ENCODE measurements at places on chromosomes 12 and 14.

GRCh38 chr12:102326982-102327381 is 129.3 kb upstream of the PMCH start:
- DNase-seq = peak; percentile 3

- no peak for DNase-seq
Measured at GRCh38 chr12:132374612-132375445, 45.4 kb upstream of the GALNT9 start.

GRCh38 chr14:77186911-77187648 is 5.5 kb downstream of the TMEM63C start:
- peak; percentile 6 for DNase-seq

GRCh38 chr12:91677556-91677955 is 468.1 kb downstream of the BTG1 start:
- no peak for DNase-seq

DNA sequence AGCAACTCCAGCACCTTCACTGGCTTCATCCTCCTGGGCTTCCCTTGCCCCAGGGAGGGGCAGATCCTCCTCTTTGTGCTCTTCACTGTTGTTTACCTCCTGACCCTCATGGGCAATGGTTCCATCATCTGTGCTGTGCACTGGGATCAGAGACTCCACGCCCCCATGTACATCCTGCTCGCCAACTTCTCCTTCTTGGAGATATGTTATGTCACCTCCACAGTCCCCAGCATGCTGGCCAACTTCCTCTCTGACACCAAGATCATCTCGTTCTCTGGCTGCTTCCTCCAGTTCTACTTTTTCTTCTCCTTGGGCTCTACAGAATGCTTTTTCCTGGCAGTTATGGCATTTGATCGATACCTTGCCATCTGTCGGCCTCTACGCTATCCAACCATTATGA is 6.8 kb downstream of the OR11G2 start:
- DNase-seq = no peak

- peak; percentile 27 for DNase-seq
Measured at GRCh38 chr12:180445-180844, 33.5 kb downstream of the SLC6A12 start.

GRCh38 chr12:117377758-117378157 is 16.3 kb upstream of the NOS1 start:
- no peak for DNase-seq

DNA sequence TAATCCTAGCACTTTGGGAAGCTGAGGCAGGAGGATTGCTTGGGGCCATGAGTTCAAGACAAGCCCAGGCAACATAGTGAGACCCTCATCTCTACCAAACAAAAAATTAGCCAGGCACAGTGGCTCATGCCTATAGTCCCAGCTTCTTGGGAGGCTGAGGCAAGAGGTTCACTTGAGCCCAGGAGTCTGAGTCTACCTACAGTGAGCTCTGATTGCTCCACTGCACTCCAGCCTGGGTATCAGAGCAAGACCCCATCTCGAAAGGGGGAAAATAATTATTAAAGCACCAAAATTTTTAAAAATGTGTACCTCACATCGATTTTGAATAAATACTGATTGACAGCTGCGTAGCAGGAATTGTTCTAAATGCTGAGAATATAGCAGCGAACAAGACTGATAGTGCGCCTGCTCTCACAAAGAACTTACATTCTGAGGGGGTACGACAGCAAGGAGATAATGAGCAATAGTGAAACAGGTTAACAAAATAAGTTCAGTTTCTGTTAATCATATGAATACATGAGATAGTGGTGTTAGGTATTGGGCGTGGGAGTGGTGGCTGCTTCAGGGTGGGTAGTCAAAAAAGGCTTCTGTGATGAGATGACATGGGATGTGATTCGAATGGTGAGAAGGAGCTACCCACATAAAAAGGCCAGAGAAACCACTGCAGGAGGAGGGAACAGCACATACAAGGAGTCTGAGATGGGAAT is 19.6 kb downstream of the HCFC2 start:
- DNase-seq = no peak

- DNase-seq = peak; percentile 76
Measured at GRCh38 chr12:124625867-124626675, 58.7 kb upstream of the NCOR2 start.

GRCh38 chr12:31246470-31246850 is 79.5 kb downstream of the SINHCAF start:
- peak; percentile 20 for DNase-seq

- DNase-seq = no peak
Measured at GRCh38 chr12:116929885-116930284, 19.1 kb downstream of the FBXW8 start.

DNA sequence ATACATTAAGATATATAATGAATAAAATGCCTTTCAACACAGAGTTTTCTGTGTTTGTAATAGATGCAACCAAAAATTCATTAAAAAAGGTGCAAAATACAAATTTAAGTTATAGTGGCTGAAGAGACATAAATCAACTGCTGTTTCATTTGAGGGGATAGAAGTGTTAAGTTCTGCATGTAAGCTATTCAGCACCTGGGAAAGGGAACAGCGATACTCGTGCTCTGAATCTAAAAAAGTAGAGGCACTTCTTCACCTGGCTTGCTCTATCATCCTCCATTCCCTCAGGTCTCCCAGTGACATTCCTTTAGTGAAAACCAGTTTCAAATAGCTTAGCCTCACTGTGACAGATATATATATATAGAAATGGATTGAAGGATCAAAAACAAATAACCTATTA is 222.6 kb downstream of the ACSS3 start:
- DNase-seq = no peak

- no peak for DNase-seq
Measured at GRCh38 chr14:87705439-87705896, 287.5 kb downstream of the GALC start.

DNA sequence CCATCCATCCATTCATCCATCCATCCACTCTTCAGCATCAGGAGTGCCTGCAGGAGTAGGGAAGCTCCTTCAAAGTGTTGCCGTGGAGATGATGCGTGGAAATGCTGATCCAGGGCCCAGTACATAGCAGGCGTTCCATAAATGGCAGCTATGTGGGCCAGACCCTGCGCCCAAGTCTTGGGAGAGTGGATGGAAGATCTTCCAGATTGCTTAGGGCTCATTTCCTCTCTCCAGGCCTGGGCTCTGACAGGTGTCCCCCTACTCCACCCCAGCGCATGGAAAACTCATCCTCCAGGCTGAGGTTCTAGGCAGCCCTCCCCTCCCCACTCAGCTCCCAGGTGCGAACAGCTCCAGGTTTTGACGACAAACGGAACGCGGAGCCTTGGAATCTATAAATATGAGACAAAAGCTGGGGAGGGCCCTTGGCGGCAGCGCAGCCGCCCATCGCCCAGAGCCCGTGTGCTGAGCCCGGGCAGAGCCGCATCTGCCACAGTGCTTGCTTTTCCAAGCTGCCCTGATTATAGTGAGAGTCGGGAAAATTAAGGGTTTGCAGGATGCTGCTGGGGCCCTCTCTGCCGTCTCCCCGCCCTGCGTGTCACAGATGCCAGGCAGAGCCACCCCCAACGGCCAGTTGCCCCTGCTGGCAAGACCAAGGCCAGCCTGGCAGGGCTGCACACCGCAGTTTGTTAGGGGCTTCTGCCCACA is 1.6 kb downstream of the BEGAIN start:
- no peak for DNase-seq

DNA sequence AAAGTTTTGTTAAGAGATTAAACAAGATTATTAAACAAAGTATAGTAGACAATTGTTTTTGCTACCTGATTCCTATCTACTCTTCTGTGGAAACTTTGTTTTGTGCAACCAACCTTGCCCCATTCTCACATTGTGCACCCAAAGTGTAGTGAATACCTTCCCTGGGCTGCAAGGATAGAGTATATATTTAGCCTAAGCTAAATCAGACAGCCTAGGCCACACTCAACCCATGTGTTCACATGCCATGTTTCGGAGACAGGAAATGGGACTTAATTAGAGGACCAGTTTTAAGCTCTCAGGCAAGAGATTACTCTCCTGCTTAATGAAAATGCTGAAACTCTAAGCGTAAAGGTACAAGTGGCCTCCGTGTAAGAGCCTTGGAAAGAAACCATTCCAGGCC is 734.9 kb upstream of the USP15 start:
- no peak for DNase-seq

GRCh38 chr14:65101631-65102440 is 481 bp downstream of the MAX start:
- no peak for DNase-seq

GRCh38 chr14:20578325-20578724 is 9.5 kb downstream of the RNASE11 start:
- no peak for DNase-seq

DNA sequence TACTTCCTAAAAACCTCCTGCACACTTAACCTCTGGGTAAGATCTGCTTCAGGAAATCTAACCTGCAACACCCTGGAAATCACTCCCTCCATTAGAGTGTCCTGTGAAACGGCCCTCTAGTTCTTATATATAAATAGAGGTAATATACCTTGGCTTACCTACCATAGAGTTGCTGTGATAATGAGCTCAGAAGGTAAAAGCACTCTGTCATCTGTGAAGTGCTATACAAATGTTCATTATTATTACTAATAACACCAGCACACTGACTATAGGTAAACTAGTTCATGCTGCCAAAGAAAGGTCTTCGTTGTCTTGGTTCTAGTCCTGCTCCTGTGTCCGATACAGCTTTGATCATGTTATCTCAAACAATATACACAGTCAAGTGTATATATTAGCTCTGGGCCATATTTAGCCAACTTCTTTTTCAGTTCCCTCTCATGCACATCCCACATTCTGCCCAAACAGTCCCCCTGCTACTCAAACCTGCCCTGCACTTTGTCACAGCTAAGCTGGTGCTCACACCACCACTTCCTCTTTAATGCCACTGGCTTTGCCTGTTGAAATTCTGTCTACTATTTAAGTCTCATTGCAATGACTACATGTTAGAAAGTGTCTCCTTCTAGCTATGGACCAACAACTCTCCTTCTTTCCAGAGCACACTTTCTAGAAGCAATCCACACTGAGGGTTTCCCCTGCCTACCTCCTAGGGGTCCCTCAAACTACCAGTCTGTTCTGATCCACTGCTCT is 5.1 kb downstream of the E2F7 start:
- DNase-seq = no peak

Measured in EH (cell line).